ENCODE measurements at places on chromosomes 7 and 10. TPM values are rescaled to one million over a fixed set of nuclear protein-coding genes. Genes with fewer than 3 reads are reported as not detected.

DNA sequence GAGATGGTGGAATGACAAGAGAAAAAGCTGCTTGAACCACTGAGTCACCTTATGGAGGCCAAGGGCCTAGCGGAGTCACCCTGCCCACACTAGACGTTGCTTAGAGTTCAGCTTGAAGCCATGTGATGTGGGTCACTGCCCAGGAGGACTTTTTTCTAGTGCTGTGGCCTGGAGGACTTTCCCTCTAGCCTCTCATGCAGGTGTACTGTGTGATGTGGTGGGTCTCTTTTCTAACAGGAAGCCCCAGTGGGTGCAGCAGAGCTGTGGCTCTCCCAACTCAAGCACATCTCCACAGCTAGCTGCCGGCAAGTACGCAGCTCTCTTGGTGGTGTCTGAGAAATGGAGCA is 13.6 kb downstream of the POR start:
- DNase-seq, result no peak

DNA sequence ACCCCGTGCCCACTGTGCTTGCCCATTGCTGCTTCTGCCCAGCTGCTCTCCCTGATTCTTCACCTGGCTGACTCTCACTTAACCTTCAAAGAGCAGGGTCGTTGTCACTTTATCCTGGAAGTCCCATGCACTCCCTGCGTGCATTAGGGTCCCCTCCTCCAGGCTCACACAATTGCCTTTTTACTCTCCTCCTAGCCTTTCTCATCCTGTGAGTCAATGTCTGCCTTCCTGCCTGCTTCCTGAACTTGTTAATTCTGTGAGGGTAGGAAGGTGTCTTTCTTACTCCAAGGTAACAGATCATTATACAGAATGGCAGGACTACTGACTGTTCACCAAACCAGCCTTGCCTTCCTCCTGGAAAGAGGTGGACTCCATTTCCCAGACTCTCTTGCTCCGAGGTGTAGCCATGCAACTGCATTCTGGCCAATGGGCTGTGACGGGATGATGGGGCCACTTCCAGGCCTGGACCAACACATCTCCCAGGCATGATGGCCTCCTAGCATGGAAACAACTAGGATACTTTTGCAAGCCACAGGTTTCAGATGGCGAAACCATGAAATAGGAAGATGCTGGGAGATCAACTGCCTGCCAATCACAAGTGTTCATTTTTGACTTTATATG is 54.7 kb downstream of the ARHGAP22 start:
- DNase-seq, result no peak

DNA sequence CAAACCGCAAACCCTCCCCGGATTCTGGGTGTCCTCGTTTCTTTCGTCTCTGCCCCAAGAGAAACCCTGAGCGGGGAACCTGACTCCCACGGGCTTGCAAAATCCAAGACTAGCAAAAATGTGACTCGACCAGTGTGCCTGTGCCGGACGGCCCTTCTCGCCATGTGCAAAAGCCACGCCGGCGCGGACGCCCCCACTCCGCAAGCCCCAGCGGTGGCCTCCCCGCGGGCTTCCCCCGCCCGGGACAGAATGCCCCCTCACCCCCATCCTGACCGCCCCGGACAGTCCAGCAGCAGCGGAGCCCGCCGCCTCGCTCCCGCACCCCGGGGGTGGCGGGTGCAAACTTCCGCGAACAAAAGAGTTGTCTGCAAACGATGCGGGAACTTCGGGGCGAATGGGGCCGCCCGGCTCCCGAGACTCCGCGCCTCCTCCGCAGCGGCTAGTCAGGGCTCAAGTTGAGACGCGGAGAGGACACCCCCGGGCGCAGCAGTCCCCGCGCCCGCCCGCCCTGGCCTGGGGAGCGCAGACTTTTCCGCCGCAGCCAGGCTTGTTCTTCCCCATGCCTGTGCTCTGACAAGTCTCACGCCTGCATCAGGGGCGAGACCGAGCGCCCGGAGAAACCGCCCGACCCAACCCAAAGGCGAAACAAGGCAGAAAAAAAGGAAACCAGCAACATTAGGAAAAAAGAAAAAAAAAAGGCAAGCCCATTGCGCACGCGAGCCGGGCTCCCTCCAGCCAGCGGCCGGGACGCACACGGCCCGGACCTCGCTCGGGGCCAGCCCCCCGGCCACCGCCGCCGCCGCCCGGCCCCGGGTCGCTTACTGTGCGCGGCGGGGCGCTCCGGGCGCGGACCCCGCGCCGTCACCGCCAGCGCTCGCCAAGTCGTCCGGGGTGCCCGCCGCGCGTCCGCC is 732 bp downstream of the FAM53B start:
- peak; percentile 69 for DNase-seq

DNA sequence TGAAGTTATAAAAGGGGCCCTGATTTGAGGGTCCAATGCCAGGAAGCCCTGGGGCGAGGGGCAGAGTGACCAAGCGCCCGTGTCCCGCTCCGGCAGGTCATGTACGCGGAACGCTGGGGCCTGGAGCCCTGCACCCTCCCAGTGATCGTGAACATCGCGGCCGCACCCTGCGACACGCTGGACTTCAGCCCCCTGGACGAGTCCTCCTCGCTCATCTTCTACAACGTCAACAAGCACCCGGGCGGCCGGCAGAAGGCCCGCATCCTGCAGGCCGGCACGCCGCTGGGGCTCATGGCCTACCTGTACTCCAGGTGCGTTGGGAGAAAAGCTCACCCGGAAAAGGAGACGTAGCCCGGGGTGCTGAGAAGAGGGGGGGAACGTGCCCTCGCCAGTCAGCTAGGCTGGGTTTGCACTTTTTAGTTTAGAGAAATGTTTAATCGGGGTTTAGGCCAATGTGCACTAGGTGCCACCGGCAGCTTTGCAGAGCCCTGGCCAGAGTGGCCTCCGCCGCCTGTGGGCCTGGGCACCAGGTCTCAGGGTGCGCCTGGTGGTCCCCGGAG is 22.9 kb upstream of the UTF1 start:
- no peak for DNase-seq

GRCh38 chr7:149153346-149153745 is 6.1 kb downstream of the ZNF398 start:
- DNase-seq, result no peak

DNA sequence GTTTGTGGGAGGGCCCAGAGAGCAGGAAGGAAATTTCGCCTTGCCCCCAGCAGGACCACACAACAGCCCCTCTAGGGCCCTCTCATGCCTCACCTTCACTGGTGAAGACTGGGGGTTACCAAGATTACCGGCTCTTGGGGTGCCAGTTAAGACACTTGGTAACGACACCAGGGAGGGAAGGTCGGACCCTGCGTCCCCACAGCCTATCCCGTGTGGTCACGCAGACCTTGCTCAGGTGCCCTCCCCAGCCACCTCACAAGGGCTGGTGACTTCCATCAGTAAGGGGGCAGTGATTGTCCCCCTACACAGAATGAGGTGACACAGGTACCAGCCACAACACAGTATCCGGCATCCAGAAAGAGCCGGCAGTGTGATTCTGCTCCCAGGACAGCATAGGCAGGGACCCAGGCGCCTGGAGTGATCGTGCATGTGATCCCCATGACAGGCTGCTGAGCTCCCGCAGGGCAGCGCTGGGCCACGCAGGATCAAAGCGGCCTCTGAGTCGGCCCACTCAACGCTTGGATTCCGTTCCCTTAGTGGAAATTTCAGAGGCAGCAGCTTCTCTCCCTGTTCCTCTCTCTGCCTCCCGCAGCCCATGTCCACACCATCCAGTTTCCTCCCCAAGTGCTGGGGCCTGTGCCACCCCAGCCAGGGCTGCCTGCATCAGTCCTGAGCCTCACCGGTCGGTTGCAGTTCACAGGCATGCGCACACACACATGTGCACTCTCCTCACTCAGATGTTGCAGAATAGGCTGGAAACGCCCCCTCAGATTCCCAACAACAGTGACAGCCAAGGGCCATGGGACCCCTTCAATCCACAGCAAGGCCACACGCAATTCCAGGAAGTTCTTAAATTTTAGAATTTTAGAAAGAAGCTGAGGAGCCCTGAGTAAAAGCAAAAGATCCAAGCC is 35.8 kb downstream of the CAMK2B start:
- DNase-seq, result no peak

GRCh38 chr7:157389951-157390730 is 53.3 kb downstream of the DNAJB6 start:
- peak; percentile 19 for DNase-seq

GRCh38 chr10:102133373-102134195 is 744 bp downstream of the PPRC1 start:
- DNase-seq, result peak; percentile 88

The ELFN1 gene
- total RNA-seq, result 6.2 TPM

The ANKRD61 gene
- total RNA-seq, result not detected

The ATOH7 gene
- not detected for total RNA-seq

The SEMA3E gene
- total RNA-seq, result 1.6 TPM

The TMEM176A gene
- total RNA-seq, result not detected

The IQUB gene
- not detected for total RNA-seq

The CLRN3 gene
- not detected for total RNA-seq

The LRRD1 gene
- total RNA-seq, result not detected
